ENCODE measurements at places on chromosomes 7 and 10.

GRCh38 chr10:69224862-69225657, 4.9 kb downstream of the HKDC1 start:
- no peak for DNase-seq

GRCh38 chr10:2984682-2985081, 82.7 kb upstream of the PFKP start:
- no peak for DNase-seq

DNA sequence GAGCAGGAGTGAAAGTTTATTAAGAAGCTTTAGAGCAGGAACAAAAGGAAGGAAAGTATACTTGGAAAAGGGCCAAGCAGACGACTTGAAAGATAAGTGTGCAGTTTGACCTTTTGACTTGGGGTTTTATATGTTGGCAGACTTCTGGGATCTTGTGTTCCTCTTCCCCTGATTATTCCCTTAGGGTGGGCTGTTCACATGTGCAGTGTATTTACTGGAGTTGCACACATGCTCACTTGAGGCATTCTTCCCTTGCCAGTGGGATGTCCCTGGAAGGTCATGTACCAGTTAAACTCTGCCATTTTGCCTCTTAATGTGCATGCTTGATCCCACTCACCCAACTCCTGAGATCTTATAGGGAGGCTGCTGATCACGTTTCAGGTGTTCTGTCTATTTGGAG, 23.4 kb upstream of the ARHGAP12 start:
- no peak for DNase-seq

DNA sequence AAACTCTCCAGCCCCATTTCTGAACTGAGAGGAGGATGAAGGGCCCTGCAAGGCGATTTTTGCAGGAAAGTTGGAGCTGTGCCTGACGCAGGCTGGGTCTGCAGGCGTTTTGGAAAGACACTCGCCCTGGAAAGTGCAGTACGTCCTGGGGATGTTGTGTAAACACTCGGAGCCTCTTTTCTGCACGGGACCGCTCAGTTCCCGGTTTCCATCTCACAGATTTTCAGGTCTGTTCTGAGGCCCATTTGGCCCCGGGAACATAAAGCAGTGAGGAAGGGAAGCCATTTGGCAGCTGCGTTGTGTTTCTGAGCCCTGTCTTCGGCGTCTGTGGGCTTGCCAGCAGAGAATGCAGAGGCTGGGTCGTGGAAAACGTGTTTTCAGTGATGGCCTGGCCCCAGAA, 655.0 kb upstream of the MGMT start:
- DNase-seq = no peak

- DNase-seq = no peak
Observed at GRCh38 chr10:98332623-98333269, 64.8 kb upstream of the LOXL4 start.

GRCh38 chr10:112235141-112235540, 48.1 kb upstream of the TECTB start:
- DNase-seq = no peak

DNA sequence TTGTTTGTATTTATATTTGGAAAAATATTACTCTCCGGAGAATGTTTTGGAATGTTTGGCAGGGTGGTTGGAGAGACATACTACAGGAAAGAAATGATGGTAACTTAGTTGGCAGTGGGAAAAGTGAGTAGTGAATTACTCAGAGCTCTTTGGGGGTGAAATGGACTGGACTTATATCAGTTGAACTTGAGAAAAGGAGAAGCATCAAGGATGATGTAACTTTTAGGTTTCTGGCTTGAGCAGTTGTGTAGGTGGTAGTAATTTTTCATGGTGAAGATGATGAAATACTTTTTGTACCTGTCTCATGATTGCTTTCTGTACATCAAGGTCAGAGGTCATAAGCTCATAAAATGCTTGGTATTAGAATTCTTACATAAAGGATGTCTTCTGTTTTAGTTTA, 617.2 kb downstream of the AUTS2 start:
- DNase-seq = no peak

Data from activated CD4-positive, alpha-beta T cell treated with anti-CD3 and anti-CD28 coated beads, Interleukin-2, amount 50 U/mL, for 48 hours (primary cell).